ENCODE measurements at places on chromosomes 2 and 18.

- DNase-seq = peak; percentile 73
Measured at GRCh38 chr2:136008205-136008865, 22.9 kb upstream of the DARS1 start.

DNA sequence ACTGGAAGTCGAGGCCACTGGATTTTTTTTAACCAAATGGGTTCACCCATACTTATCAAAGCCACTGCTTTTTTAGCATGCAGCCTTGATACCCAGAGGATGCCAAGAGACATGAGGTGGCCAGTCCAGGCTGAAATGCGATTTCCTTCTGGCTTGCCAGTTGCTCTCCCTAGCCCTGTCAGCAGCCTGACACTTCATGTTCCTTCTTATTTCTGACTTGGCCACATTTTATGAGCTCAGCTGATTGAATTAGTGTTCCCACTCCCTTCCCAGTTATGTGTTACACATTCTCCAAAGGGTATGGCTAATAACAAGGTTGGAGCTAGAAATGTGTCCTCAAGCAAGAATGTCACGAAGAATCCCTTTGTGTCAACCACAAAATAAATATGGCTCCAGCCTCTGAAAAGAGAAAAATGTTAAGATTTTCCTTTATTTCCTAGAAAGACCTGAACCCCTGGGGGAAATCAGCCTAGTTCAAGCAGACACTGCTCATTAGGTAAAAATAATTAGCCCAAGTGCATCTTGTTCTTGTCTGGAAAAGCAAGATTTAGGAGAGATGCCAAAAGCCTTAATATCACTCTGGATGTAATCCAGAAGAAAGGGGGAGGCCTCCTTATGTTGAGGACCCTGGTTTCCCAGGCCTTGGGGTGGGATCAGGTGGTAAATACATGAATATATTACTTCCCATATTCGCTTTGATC, 121.7 kb upstream of the TACR1 start:
- DNase-seq = no peak

DNA sequence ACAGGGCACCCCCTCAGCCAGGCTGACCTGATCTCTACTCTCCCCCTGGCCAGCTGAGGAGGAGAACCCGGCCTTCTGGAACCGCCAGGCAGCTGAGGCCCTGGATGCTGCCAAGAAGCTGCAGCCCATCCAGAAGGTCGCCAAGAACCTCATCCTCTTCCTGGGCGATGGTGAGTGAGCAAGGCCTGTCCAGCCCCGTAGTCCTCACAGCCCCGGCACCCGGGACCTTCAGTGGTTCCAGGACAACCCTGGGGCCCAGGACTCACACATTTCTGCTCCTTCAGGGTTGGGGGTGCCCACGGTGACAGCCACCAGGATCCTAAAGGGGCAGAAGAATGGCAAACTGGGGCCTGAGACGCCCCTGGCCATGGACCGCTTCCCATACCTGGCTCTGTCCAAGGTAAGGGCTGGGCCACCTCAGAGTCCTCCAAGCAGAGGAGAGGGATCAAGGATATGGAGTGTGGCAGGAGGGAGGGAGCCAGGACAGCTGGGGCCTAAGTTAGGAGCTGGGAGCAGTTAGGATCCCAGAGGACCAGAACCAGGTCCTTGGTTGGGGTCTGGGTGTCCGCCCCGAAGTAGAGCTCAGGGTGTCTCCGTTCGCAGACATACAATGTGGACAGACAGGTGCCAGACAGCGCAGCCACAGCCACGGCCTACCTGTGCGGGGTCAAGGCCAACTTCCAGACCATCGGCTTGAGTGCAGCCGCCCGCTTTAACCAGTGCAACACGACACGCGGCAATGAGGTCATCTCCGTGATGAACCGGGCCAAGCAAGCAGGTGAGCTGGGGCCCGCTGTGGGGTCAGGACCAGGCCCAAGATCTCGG, 555 bp downstream of the ALPI start:
- no peak for DNase-seq

DNA sequence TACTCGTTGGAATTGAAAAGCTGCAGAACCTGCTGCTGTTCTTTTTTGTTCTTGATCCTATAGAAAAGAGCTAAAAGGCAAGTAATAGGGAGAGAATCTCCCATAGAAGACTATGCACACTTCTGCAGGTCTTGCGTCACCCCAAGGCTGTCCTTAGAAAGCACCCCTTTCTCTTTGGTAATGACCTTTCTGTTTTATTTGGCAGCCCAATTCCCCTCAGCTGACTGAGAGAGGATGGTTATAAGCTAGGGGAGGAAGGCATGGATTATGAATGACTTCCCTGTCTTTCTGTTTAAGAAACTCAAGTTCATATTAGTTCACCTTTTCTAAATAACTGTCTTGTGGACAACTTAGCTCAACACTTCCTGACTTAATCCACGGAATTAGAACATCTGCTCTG, 122.9 kb downstream of the TXNL1 start:
- no peak for DNase-seq

- no peak for DNase-seq
Measured at GRCh38 chr2:186410802-186411201, 75.3 kb upstream of the ZC3H15 start.

DNA sequence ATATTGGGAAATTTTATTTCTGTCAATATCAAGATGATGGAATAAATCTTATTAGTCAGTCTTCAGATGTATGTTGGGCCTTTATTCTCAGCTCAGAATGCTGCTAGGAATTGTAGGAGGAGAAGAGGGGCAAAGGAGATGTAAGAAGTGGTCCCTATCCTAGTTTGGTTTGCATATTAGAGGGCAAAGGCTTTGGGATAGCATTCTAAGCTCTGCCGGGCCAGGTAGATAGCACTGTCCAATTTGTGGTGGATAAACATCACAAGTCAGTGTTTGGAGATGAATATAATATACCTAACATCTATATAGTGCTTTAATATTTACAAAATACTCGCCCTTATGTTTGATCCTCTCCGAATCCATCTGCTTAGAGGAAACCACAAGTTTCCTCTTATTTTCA, 149.2 kb downstream of the GULP1 start:
- DNase-seq = no peak

GRCh38 chr2:120898961-120899750, 163.5 kb downstream of the GLI2 start:
- DNase-seq = no peak

DNA sequence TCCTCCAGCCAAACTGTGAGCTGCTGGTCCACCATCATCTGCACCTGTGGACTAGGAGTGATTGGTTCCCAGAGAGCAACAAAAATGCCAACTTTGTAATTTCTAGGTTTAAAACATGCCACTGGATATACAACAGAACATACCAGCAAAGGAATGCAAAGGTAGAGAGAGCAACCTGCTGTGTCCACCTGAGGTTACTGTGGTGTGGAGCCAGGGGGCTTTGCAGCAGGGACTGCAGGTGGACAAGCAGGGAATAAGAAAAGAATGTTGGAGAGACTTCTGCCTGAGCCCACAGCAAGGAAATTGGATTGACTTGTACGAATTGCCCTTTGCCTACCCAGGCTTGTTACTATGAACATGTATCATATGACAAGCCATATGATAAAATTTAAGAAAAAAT, 345.2 kb upstream of the SPHKAP start:
- no peak for DNase-seq

DNA sequence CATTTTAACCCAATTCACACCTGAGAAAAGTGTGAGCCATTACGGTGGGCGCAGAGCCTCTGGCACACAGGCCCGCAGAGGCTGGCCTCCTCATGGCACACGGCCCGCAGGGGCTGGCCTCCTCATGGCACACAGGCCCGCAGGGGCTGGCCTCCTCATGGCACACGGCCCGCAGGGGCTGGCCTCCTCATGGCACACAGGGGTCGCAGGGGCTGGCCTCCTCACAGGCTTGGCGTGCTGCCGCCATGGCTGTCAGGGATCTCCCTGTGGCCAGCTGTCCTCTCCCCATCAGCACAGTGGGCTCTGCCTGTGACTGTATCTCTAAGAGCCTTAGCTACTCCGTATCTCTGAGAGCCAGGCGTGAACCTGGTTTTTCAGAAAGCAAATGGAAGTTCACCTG, 24.6 kb downstream of the ANO7 start:
- DNase-seq = no peak

- no peak for DNase-seq
Measured at GRCh38 chr2:36343606-36344005, 12.0 kb upstream of the CRIM1 start.

DNA sequence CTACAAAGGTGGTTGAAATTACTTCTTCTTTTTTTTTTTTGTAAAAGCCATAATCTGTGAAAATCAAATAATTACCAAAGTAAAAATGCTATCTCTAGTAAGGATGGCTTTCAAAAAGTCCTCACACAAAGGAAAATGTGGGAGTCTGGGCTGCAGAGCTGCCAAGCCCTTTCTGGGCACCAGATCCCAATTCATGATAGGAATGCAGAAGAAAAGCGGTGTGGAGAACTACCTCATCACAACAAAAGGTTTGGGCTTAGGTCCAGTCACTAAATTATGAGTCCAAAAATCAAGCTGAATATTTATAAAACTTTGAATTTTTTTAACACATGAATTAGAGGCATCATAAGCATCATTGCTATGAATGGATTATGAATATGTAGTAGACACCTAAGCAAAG, 30.8 kb upstream of the EPHA4 start:
- DNase-seq = no peak

DNA sequence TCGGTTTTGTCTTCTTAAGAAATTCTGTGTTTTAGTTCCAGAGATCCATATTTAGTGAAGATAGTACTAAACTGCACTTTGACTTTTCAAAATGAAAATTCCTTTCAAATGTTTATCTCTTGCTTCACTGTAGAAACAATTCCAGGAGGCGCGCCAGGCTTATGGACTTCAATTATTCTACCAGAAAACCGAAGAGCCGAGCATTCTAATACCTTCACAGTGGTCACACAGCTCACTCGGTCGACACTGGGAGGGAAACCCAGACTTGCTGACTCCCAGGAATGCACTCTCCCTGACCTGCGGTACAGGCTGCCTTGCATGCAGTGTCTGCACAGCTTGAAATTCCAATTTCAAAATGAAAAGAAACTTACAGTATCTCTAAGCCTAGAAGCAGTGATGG, 119.9 kb upstream of the PIEZO2 start:
- no peak for DNase-seq

- no peak for DNase-seq
Measured at GRCh38 chr18:989425-989824, 84.8 kb downstream of the ADCYAP1 start.

DNA sequence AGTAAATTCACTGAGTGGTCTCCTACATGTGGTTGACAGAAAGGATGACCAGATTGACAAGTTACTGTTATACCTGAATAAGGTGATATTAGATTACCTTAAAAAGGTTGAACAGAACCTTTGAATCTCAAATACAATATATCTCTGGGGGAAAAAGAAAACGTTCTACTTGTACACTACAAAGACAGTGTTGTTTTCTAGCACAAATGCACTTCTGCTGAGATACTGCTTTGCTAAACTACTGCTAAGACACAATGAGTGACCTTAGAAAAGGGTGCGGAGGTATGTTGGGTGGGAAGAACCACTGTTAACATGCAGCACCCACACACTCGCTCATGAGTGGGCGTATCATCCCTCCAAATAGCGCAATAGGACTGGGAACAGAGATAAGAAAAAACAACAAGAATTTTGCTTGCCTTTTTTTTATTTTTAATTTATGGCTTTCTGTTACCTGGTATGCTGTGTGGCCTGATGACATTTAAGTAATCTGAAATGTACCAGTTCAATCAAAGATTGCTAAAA, 6.1 kb downstream of the BCL2 start:
- no peak for DNase-seq

GRCh38 chr2:196592911-196593881, 46.3 kb upstream of the CCDC150 start:
- peak; percentile 25 for DNase-seq

DNA sequence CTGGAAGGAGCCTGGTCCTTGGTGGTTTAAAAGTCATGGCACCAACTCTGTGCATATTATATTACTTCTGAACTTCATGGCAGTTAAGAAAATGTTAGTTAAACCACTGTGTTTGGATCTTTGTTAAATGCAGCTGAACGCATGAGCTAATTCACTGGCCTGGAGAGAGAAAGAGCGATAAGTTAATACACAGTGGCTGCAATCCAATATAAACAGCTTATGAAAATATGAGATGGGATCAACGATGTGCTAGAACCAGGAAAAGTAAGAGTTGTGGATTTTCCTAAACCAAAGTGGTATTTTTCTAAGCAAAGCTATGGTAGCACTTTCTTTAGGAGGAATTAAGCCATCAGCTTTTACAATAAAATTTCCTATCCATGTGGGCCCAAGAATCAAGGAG, 326.7 kb downstream of the MTX2 start:
- DNase-seq = no peak

- DNase-seq = no peak
Measured at GRCh38 chr2:70519453-70519852, 34.2 kb downstream of the TGFA start.

DNA sequence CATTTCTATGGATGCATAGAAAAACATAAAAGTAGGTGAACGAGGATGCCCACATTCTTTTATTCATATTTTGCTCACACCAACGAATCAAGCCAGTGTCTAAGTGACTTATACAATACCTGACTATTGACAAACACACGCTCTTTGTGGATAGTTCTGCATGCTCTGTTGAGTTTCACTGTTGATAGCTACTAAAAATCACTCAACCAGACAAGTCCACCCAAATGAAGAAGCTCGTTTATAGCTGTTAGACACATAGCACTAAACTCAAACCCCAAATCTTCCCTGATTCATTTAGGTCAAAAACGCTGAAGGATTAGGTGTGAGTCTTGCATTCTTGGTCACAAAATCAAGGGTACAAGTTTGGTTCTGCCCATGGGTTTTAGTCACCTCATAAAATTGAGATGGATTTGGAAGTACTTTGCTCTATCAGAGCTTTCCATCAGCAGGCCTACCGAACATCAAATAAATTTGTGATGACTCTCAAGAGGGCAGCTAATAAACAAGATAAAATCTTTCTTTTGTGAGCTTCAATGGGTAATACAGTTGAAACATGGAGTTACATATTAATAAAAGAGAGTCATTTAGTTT, 92.7 kb upstream of the ETAA1 start:
- DNase-seq = no peak

DNA sequence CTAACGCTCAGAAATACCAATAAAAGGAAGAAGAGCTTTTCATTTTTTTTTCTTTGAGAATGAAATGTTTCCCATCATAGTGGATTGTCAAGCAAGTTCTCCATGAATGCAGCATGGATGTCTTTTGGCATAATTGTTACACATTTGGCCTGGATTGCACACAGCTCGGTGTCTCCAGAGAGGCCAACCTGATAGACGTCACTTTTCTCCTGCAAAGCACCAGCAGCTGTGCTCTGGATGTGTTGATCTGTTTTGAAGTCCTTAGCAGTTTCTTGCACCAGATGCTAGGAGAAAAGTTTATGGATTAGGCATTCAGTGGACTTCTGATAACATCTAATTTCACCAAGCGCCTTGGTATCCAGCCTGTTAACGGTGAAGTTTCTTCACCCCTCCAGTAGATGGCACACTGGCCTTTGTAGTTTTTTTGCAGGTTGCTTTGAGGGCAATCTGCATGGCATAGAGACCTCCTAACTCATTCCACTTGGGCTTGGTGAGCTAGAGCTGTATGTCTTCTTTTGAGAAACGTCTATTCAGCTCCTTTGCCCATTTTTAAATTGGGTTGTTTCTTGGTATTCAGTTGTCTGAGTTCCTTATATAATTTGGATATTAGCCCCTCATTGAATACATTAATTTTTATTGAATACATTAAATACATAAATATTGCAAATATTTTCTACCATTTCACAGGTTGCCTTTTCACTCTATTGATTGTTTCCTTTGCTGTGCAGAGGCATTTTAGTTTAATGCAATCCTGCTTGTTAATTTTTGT, 59.7 kb downstream of the PTH2R start:
- DNase-seq = peak; percentile 36
